CD4-positive, CD25-positive, alpha-beta regulatory T cell (primary cell): ENCODE measurements at places on chromosomes 7 and 10.

DNA sequence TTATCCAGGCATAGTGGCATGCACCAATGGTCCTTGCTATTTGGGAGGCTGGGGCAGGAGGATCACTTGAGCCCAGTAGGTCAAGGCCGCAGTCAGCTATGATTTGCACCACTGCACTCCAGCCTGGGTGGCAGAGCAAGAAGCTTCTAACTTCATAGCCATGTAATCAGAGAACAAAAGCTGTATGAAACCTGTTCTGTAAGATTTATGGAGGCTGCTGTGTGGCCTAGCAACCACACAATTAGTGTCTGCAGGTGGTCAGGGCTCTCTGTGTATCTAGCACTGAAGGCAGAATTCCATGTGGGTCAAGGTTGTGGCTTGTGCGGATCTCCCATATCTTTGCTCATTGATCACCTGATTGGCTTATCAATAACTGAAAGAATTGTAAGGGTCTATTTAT lies 221.5 kb upstream of the FOXK1 start:
- DNase-seq = no peak

DNA sequence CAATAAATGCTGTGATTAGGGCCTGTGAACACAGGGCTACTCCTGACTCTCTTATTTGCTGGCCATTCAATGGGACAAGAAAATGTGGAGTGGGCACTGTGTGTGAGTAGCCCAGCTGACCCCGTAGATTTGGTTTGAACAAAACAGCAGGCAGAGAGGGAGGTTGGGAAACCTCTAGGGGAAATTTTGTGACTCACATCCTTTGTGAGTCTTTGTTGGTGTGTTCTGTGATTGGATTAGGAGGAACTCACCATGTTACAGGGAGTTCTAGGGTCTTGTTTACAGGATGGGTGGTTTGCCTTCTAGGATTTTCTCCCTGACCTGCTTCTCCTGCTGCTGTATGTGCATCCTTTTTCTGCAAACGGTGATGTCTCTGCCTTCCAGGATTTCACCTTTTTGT lies 128.3 kb upstream of the MKI67 start:
- no peak for DNase-seq

DNA sequence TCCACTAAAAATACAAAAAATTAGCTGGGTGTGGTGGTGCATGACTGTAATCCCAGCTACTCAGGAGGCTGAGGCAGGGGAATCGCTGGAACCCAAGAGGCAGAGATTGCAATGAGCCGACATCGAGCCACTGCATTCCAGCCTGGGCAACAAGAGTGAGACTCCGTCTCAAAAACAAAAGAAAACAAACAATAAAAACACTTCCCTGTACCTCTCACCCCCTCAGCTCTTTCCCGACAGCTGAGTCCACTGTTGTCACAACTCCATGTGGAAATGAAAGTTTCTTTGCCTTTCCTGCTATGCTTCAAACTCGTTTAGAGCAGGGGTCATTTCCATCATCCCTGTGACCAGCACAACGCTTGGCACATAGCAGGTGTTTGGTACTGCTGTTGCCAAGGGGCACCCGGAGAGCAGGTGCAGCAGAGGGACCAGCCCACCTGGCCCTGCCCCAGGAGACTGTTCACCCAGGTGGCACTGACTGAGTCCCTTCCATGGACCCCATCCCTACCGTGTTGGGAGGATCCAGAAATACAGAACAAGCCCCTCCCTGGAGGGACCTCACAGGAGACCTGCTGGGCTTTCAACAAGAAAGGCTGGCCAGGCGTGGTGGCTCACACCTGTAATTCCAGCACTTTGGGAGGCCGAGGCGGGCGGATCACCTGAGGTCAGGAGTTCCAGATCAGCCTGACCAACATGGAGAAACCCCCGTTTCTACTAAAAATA lies 4.9 kb downstream of the TMEM130 start:
- DNase-seq = no peak

GRCh38 chr10:3426190-3426845 lies 253.7 kb upstream of the PITRM1 start:
- DNase-seq = no peak
